GM23248 (cell line): ENCODE measurements at places on chromosomes 12 and 14.

- no peak for DNase-seq
Observed at GRCh38 chr12:24425601-24425970, 476.1 kb upstream of the SOX5 start.

DNA sequence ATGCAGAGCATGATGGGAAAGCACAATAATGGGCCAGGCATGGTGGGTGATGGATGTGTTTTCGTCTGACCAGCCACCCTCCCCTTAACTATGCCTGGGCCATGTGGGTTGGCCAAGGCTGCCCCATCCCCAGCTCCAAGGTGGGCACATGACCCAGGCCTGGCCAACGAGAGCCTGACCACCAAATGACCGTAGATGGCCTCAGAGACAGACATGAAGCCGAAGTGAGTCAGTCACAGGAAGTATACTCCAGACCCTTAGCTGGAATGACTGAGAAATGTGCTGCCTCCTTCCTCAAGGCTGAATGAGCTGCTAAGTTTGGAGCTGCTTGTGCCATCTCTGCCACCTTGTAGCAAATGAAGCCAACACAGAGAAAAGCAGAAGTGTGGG is 233.6 kb downstream of the BCL11B start:
- no peak for DNase-seq

DNA sequence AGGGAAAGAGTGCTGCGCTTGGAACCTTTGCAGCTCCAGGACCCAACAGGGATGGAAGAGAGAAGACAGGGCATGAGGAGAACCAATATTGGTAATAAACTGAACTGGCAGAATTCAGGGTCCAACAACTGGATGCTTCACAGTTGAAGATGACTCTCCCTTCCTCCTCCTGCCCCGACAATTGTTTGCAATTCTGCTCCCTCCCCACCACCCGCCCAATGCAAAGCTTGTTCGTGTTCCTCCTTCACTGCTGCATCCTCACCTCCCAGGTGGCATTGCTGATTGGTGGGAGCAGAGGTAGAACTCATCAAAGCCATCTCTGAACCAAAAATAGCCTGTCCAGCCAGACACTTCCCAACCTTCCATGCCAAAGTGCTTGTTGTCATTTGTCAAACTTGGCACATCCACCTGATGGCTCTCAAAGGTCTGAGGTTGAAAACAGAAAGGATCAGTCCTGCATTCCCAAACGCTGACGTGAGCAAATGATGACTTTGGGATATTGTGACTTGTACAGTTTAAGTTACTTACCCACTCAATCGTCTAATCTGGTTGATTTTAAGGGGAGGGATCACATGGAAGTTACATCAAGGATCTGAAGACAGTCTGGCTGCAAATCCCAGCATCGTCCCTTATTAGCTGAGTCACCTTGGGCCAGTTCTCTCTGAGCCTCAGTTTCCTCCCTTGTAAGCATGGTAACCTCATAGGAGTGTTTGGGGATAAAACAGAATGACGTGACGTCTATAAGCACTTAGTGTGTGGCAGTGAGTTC is 242.6 kb upstream of the CRY1 start:
- no peak for DNase-seq

DNA sequence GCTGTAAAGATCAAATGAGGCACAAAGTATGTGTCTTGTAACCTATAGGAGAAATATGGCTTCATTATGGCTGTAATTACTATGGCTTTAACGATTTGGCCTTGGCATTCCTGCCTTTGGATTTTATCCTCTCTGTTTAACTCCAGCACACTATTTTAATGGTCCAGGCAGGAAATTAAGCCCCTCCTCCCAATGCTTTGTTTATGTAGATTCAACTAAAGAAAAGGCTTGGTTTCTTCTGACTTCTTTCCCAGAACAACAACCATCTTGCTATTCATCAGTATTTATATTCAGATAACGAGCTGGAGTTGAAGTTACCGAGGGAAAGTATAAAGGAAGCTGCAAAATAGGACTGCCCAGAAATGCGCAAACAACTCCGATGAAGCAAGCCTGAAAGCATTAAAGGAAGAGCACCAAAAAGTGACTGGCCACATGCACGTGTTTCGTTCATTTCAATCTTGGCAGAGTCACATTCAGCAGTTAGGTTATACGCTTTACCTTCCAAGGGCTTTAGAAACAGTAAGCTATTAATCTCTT is 104.6 kb downstream of the NELL2 start:
- DNase-seq = no peak

GRCh38 chr14:71469643-71470335 is 462.4 kb upstream of the RGS6 start:
- DNase-seq = no peak

GRCh38 chr12:123468786-123469185 is 10.8 kb downstream of the SNRNP35 start:
- DNase-seq = no peak

- no peak for DNase-seq
Observed at GRCh38 chr12:9796971-9797370, 30.3 kb upstream of the KLRF1 start.

- peak; percentile 68 for DNase-seq
Observed at GRCh38 chr12:101927036-101927435, 49.7 kb downstream of the DRAM1 start.

DNA sequence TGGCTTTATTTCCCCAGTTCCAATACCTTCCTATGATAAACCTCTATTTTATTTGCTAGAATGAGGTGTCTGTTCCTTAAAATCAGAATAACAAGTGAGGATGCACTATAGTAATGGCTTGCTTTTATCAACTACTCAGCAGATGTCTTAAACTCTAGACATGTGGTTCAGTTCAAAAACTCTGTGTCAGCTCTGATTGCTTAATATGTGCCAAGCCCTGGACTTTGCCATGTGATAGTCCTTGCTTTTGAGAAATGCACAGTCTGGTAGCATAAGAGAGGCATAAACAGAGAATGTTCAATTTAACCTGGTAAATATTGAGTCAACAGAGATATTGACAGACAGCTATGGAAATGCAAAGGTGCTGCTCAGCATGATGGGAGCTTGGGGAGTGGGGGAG is 254.8 kb downstream of the PDZRN4 start:
- DNase-seq = no peak

GRCh38 chr14:56027916-56028712 is 90.1 kb upstream of the PELI2 start:
- no peak for DNase-seq

DNA sequence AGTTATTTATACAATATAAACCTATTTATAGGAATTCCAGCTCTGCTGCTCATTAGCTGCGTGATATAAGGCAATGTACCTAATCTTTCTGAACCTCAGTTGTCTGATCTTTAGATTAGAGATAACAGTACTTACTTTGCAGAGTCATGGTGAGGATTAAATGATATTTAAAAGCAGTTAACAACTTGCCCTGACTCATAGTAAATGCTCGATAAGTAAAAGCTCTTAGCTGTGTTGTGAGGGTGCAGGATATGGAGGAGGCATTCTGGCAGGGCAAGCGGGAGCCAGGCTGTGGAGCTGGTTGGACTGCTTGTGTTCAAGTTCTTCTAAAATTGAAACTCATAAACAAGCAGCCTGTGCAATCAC is 140.0 kb upstream of the PRICKLE1 start:
- peak; percentile 14 for DNase-seq

DNA sequence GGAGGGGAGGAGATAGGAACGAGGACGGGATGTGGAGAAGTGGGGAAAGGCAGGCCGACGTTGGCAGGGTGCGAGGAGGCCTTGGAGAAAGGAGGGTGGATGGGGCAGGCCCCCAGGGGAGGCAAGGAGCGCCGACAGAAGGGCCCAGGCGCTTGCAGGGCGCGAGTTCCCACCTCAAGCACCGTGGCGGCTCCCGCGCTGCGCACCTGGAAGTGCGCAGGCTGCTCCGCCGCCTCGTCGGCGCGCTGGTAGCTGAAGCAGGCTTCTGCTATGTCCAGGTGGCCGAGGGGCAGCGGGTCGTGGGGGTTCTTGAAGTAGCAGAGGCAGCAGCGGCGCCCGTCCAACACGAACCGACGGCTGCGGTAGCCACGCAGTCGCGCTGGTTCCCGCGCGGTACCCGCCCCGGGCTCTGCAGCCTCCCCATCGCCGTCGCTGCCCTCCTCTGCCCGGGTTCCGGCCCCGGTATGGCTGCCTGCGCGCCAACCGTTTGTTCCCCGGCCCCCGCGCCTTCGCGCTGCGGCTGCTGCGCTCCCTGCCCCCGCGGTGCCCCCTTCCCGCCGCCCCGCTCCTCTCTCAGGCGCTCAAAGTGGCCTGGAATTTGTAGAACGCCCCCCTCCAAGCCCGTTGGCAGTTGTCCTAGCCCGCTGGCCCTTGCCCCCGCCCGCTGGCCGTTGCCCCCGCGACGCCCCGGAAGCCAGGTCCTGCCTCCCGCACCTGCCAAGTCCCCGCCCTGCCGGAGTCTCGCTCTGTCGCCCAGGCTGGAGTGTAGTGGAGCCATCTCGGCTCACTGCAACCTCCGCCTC is 1.1 kb upstream of the ACTR6 start:
- DNase-seq = peak; percentile 56

DNA sequence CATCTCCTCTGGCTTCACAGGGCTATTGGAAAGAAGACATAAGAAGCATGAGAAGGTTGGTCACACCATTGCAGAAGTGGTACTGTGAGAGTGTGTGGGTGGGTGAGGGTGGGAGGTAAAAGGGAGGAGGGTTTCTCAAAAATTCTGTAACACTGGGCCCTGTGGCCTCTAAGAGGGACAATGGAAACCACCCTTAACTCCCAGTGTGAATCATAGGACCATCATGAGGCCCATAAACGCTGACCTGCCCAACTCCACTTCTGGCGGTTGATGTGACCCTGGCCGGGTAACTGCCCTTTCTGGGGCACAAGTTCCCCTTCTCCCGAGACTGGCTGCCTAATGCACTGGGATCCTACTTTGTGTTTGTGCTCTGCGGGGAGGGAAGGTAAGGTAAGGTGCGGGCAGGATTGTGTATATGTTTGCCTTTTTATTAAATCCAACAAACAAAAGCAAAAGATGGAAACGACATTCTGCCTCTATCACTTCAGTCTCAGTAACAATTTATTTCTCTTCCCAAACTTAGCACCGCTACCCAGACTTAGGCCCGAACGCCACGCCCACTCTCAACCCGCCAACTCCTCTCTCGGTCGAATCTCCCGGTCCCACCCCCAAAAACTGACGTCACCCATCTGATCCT is 551 bp downstream of the METTL1 start:
- DNase-seq = peak; percentile 95

GRCh38 chr14:104134061-104134965 is 4.1 kb upstream of the KIF26A start:
- no peak for DNase-seq

GRCh38 chr12:95225645-95226212 is 8.1 kb downstream of the VEZT start:
- DNase-seq = no peak

DNA sequence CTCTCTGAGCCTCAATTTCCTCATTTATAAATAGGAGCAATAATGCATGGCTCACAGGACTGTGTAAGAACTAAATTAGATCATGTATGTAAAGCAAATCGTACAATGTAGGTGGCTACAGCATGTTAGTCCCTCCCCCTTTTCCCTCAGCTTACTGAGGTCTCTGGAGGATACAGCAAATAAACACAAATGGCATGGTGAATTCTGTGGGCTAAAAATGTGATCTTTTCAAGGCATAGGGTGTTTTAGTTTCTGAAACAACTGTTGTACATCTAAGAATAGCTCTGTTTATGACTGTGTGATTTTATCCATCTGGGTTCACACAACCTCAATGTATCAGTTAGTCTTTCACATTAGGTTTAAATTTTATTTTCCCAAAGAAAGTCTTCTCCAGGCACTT is 121.2 kb upstream of the PLEKHG7 start:
- DNase-seq = no peak

GRCh38 chr12:115474539-115475353 is 790.8 kb upstream of the TBX3 start:
- no peak for DNase-seq

DNA sequence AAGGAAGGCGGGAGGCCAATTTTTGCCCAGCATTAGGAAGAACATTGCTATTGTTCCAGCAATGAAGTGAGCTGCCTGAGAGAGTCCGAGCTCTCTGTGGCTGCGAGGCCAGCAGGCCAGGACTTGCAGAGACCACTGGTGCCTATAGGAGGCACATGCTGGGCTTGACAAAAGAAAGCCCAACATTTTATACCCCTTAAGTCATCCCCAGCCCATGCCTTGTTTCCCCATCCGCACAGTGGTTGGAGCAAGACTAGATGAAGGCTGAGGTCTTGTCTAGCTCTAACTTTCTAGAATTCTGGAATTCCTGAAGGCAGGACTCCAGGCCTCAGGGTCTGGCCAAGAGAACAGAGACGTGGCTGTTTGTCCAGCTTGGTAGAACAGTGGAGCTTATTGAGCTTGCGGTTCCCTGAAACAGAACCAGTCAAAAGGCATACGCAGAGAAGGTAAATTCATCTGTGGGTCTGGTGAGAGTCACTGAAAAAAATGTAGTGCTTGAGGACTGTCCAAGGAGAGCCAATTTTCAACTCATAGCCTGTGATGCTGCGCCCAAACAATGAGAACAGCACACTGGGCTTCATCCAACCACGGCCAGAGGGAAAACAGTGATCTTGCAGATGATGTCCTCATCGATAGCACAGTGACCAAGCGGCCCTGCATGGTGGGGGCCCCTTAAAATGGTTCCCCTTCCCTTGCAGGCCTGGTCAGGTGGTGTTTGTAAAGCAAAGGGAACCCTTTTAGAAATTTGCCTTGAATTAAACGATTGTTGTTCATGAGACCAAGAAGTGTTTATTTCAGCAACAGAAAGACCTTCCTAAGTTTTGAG is 27.1 kb upstream of the COL2A1 start:
- DNase-seq = no peak

DNA sequence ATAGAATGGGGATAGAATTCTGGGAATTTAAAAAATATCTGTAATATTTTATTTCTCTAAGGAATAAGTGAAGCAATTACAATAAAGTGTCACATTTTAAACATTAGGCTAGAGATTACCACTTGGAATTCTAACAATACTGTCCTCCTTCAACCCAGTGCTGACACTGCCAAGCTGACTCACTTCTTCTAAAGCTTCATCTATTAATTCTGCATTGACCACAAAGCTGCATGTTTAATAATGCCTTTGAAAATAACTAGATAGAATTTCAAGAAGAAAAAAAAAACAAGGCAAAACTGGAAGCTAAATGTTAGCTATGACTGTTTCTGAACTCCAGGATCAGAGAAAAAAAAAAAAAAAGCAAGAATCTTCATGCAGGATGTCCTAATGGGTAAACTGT is 970.7 kb upstream of the FBXO33 start:
- no peak for DNase-seq

DNA sequence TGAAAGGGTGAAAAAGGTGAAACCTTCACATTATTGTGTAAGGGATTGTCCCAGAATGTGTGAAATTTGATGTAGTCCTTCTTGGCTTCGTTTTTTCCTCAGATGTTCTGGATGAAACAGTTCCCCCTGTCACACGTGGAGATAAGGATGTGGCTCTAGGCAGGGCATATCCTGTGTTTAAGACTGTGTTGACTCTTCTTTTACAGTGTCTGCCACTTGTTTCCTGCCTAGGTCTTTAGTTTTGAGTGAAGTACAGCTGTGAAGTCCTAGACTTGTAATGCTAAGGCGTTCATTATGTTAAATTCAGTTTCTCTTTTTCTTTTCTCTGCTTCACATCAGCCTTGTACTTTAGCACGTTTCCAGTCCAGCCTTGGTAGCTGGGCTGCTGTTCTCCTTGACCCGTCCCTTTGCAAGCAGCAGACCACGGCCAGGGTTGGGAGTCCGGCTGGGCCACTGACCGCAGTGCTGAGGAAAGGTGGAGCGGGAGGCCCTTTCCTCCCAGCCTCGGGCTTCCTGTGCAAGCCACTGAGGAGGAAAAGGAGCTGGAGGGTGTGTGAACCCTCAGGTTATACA is 59.1 kb downstream of the RASSF3 start:
- no peak for DNase-seq

GRCh38 chr12:44246482-44247105 is 410.7 kb downstream of the TMEM117 start:
- no peak for DNase-seq
